ENCODE measurements at places on chromosomes 11 and 22.

GRCh38 chr11:27718863-27719545 is 18.7 kb upstream of the BDNF start:
- peak; percentile 79 for DNase-seq

- DNase-seq, result peak; percentile 41
Measured at GRCh38 chr11:93548679-93549319, 5.6 kb upstream of the SMCO4 start.

GRCh38 chr11:94563176-94563847 is 3.9 kb upstream of the PIWIL4 start:
- DNase-seq, result peak; percentile 58

DNA sequence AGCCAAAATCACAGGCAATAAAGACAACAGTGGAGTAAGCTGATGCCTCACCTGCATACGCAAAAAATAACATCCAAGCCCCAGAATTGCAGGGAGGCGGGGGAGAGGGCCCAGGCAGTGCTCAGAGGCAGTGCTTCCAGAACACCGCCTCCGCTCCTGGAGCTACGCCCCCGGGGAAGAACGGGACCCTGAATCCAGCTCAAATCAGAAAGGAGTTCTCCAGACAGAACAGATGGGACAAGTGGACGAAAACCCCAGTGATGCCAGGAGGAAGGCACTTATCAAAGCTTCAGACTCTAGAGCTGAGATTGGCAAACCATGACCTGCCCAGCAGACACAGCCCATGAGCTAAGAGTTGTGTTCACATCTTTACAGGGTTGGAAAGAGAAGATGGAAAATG is 683.9 kb downstream of the TBC1D22A start:
- DNase-seq, result no peak

GRCh38 chr11:95715777-95716241 is 73.8 kb downstream of the FAM76B start:
- no peak for DNase-seq

DNA sequence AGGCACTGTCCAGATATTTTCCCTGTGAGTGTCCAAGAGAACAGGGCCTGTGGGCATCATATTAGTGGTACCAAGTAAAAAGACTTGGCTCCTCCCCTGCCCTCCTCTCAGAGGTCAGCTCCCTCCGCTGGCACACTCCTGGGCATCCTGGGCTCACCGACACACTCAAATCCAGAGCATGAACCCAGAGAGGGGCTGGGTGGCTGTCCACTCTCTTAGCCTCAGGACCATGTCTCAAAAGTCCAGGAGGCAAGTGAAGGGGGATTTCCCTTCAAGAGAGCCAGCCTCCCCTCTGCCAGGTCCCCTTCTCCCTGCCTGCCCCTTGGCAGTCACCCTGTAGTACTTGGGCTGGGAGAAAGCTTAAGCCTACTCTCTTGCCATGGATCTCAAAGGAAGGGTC is 10.3 kb downstream of the BCL9L start:
- no peak for DNase-seq

DNA sequence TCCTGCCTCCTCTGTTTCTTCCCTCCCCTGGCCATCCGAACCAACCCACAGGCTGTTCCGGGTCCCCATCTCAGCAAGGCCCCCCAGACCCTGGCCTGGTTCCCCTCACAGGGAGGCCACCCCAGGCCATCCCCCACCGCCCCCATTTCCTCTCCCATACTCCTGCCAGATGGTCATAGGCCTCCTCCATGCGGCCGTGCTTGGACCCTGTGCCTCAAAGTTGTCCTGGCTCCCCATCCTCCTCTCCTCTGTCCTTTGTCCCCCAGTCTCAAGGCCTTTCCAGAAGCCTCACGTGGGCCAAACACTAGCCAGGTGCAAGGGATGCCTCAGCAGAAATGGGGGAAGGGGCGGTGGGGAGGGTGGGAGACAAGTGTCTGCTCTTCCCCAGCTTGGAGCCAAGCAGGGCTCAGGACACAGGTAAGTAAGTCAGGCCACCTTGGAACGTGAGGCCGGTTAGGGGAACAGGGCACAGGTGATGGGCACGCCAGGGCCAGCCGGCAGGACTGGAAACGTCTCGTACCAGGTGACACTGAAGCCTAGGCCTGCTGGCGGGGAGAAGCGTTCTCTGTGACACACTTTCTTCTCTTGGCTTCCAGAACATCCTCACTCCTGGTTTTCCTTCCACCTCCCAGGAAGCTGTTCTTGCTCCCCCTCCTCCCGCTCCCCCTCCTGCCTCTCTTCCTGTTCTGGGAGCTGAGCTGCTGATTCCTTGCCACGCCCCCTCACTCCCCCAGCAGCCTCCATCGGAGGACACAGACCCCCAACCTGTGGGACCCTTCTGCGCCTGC is 31.5 kb upstream of the SLC22A12 start:
- no peak for DNase-seq

DNA sequence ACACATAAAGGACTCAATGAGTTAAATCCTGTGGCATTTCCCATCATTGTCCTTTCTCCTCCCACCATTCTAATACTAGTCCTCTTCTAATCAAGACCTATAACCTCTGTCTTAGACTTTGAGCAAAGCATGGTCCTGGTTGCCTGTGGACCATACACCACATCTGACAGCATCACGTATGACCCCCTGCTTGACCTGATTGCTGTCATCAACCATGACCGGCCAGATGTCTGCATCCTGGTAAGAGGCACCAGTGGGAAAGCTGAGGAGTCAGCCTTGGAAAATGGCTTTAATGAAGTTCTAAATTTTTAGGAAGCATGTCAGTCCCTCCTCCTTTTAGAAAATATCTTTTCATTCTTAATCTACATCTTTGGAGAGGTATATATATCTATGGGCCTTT is 25.8 kb downstream of the POLA2 start:
- no peak for DNase-seq

- DNase-seq, result no peak
Measured at GRCh38 chr11:38582151-38582550, 1984.1 kb upstream of the RAG2 start.

GRCh38 chr11:33624083-33624482 is 76.5 kb downstream of the C11orf91 start:
- peak; percentile 58 for DNase-seq

- DNase-seq, result peak; percentile 38
Measured at GRCh38 chr11:18203723-18204122, 31.1 kb downstream of the MRGPRX4 start.

DNA sequence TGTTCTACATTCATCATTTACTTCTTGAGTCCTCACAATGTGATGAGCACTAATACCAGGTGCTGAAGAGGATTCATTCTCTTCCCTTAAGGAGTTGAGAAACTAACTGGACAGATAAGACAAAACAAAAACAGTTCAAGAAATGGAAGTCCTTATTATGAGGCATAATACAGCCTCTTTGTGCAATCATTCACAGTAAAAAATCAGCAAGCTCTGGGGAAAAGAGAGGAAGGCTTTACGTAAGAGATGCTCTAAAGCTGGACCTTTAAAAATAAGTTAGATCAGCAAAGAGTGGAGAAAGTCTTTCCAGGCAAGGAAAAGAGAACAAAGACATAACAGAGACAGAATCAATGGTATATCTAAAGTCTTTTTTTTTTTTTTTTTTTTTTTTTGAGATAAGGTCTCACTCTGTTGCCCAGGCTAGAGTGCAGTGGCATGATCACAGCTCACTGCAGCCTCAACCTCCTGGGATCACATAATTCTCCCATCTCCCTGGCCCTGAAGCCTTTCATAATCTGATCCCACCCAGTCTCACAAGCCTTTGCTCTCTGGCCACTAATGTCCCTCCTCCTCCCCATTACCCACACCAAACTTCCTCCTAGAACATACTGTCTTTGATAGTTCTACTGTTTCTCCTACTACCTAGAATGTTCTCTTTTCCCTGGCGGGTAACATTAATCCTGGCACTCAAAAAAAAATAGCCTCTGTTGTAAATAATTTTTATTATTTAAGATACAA is 40.9 kb downstream of the MRTFA start:
- DNase-seq, result no peak

GRCh38 chr11:72828692-72829101 is 14.5 kb downstream of the ATG16L2 start:
- DNase-seq, result peak; percentile 76

DNA sequence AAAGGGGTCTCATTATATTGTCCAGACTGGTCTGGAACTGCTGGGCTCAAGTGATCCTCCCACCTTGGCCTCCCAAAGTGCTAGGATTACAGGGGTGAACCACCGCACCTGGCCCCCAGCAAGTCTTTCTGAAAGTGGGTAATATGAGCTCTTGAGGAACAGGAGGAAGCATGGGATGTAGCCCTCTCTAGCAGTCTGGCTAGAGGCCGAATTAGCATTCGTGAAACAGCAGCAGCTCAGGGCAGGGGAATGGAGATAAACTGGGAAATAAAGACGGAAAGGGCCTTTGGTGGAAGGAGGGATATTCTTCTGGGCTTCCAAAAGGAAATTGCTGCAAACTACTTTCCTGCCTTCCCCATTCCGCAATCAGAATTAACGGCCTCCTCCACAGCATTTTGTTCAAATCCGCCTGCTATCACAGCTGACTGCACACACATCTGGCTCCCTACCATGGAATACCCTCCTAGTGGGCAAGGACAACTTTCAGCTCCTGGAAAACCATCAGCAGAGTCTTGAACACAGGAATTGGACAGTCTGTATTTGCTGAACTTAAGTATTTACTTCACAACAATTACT is 44.3 kb downstream of the MICAL3 start:
- no peak for DNase-seq

GRCh38 chr11:43268786-43269185 is 43.0 kb upstream of the API5 start:
- DNase-seq, result no peak

DNA sequence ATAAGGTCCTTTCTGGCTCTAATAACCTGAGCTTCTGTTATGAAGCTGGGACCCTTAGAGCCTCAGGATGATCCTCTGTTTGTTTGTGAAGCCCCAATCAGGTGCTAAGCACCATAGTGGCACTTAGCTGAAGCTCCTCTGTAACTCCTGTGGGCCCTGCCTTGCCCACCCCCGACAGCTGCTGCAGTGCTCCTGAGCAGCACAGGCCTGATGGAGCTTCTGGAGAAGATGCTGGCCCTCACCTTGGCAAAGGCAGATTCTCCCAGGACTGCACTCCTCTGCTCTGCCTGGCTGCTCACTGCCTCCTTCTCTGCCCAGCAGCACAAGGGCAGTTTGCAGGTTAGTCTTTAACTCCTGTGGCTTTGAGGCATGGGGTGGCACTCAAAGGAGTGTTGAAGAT is 19.0 kb upstream of the CCDC134 start:
- no peak for DNase-seq

DNA sequence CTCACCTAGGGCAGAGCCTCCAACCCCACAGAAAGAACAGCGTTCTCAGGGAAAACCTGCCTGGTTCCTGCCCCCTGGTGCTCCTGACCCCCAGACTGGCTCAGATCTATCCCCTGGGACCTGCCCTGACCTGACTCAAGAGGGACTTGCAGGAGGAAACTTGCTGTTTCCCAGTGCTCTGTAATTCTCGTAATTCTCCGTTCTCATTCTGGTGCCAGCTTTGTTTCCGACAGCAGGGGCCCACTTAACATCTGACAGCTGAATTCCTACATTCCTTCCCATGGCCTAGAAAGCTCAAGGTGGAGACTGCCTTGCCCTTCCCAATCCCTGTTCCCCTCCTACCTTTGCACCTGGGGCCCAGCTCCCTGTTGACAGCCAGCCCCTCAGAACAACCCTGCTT is 12.5 kb upstream of the CSF2RB start:
- DNase-seq, result no peak
